ENCODE measurements at places on chromosomes 4 and X. TPM values are rescaled to one million over a fixed set of nuclear protein-coding genes. Genes with fewer than 3 reads are reported as not detected.
A peak's percentile ranks its signal among the peaks of the same experiment; 100 is the strongest.

Gene TRIM60
- polyA plus RNA-seq = not detected

Gene FAM149A
- polyA plus RNA-seq = 6.8 TPM

Gene PAK3
- polyA plus RNA-seq = under 0.01 TPM

Gene MAGEB1
- polyA plus RNA-seq = not detected

Gene PCDH18
- polyA plus RNA-seq = 1.4 TPM

Gene H2BW2
- not detected for polyA plus RNA-seq

Gene RNF175
- polyA plus RNA-seq = not detected

Gene TRPC3
- polyA plus RNA-seq = 0.72 TPM

Gene UNC5C
- polyA plus RNA-seq = not detected

Gene CT45A2
- not detected for polyA plus RNA-seq

Gene AFM
- 4.3 TPM for polyA plus RNA-seq

DNA sequence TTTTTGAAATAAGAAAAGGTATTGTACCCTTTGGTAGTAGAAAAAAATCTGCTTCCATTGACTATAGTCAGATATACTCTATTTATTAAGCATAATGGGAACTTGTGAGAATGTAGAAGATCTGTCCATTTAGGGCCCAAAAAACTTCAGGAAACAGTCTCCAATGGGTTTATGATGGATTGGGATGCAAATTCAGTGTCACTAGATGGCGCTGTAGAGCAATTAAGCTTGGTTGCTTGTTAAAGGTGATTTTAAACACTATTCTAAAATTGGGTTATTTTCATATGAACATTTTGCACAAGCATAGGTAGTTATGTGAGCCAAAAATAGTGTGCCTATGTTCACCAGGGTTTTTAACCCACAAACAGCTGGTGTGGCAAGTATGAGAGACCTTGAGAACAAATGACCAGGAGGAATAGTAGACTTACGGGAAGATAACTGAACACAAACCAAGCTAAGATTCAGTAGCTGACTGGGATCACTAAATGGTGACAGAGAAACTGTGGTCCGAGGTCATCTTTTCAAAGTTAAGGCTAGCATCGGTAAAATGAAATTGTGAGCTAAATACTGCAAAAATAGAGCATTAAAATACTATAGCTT lies 80.3 kb upstream of the LSM6 start:
- DNase-seq = peak; percentile 71

- peak; percentile 28 for DNase-seq
These were observed 109.3 kb downstream of the NFKB1 start for GRCh38 chr4:102610476-102610875.

GRCh38 chrX:21758488-21758887 lies 572 bp upstream of the SMPX start:
- no peak for DNase-seq

- no peak for DNase-seq
These were observed 65.7 kb upstream of the CAMK2D start for GRCh38 chr4:113827285-113827684.

GRCh38 chr4:107743532-107743931 lies 23.5 kb upstream of the PAPSS1 start:
- no peak for DNase-seq

DNA sequence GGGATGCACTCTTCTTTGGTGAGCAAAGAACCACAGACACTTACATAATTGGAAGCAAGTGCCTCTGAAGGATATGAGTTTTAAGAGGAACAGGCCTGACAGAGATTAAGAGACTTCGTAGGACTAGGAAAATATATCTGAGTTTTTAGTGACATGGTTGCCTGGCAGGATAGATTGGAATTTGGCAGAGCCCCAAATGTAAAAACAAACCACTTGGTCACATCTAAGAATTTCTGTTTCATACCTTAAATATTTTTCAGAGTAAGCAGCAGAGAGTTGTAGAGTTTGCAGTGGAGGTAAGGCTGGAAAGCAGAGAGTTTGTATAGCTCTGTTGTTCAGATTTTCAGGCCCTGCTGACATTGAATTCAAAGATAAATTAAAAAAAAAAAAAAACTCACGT lies 150.1 kb upstream of the MAGEB2 start:
- DNase-seq = no peak

GRCh38 chr4:94341481-94342370 lies 910 bp downstream of the HPGDS start:
- no peak for DNase-seq

DNA sequence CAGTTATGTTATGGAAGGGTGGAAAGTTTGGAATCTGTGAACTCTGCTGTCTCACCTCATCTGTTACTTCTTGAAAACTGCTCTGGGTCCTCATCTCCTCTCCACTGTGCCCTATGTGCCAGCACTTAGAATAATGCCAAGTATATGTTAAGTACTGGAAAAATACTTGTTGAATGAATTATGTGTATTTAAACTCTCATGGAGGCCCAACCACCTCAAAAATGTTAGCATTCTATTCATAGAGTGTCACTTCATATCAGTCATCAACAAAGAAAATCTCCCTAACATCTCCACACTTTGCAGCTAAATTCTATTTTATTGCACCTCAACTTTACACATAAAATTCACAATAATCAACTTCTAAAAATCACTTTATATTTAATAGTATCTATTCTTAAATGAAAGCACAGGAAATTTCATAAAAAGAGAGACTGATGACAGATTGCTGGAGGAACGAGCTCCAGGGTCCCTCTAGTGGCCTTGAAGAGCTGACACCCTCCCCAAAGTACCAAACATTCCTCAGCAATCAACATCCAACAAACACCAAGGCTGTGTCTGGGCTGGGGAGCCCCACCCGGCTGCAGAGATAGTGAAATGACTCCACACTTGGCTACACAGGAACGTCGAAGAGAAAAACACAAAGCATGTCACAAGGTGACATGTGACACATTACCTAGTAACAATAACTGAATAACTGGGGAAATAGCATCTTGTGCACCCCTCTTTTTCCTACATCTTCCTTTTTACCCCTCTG lies 45.8 kb downstream of the SLC39A8 start:
- peak; percentile 18 for DNase-seq

DNA sequence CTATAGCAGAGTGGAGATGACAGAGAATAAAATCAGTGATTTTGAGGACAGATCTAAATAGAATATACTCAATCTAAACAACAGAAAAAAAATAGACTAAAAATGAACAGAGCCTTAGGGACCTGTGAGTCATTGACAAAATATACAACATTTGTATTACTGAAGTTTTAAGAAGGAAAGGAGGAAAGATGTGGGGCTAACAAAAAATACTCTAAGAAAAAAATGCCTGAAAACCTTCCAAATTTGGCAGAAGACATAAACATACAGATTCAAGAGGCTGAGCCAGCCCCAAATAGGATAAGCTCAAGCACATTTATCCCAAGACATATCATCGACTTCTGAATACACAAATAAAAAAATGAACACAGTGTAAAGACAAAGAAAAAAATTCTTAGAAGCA lies 123.6 kb upstream of the INTU start:
- DNase-seq = no peak

DNA sequence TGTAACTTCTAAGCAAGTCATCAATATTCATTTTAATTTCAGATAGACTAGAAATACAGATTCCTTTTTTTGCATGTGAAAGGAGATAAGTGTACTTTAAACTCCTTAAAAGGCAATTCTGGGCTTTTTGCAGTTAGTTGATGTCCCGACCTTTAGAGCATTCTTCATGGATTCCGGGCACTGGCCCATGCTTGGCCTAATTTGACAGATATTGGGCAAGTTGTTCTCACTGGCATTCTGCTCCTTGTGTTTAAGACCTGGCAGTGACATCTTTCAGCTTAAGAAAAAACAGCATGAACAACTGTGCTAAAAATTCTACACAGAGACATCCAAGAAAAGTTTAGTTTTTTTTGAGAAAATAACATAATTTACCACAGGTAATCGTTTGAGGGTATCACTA lies 1037.2 kb downstream of the PCDH18 start:
- DNase-seq = no peak

DNA sequence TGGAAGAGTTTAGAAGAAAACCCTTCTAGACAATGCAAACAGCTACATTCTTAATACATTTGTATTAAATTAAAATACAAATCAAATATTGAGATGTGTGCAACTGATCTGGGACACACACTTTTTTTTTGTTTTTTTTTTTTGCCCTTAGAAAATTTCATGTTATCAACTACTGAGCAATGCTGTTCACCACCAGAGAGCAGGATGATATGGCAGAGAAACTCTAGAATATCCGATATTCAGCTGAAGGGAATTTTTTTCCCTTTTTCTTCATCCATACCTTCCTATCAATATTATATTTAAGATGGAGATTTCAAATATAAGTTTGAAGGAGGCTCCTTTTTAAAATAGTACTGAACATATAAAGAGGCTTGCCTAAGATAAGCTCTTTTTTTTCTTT lies 1.0 kb downstream of the NDST3 start:
- DNase-seq = no peak

- DNase-seq = no peak
These were observed 54.7 kb downstream of the SMARCAD1 start for GRCh38 chr4:94262163-94263016.

DNA sequence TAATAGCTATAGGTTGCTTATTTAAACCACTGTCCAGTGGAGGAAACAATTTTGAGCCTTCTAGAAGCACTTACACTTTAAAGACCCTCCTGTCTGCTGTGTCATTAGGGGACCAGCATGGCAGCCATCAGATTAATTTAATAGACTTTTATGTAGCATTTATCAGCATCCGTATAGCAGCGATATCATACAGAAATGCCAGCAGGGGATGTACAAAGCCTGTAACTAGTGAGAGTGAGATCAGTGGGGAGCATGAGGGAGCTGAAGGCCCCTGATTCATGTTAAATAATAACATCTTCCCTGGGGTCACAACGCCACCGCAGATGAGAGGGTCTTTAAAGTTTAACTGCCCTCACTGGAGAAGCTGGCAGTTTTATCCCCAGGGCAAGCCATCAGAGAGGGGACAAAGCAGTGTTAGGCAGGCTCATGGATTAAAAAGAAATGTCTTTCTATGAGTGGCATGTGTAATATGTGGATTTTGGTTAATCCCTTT lies 144.7 kb downstream of the PDGFRA start:
- DNase-seq = no peak

DNA sequence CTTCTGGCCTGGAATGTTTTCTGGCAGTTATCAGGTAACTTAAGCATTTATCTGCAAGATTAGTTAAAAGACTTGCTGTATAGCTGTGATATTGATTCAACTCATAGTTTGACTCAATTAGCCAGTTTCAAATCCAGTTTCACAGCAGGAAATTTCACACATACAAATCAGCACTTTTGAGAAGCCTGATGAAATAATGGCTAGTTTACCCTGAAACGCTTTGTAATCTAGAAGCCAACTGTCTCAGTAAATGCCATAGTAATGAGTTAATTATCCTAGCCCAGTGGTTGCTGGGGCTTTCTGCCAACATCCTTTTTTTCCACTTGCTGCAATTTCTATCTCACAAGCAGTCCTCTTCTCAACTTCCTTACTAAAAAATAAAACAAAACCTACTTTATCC lies 53.1 kb downstream of the ARHGEF38 start:
- no peak for DNase-seq

GRCh38 chr4:77031544-77031943 lies 44.2 kb downstream of the CCNI start:
- DNase-seq = no peak

GRCh38 chr4:126916626-126917140 lies 716.1 kb upstream of the INTU start:
- no peak for DNase-seq

GRCh38 chr4:188955066-188955465 lies 815.8 kb downstream of the TRIML1 start:
- no peak for DNase-seq

DNA sequence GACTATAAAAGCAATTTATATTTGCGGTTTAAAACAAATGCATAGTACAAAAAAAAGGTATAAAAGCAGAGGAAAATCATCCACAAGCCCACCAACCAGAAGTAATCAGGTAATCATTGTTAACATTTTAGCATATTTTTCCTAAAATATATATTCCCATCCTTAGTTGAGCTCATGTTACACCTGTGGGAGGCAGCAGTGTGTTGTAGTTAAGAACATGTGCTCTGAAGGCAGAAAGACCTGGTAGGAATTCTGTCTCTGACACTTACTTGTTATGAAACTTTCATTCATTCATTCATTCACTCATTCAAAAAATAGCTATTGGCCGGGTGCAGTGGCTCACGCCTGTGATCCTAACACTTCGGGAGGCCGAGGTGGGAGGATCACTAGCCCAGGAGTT lies 15.4 kb upstream of the CDKL5 start:
- peak; percentile 19 for DNase-seq

GRCh38 chrX:84175958-84176357 lies 12.0 kb downstream of the RPS6KA6 start:
- peak; percentile 39 for DNase-seq

GRCh38 chr4:56261027-56261426 lies 126.3 kb downstream of the AASDH start:
- no peak for DNase-seq

DNA sequence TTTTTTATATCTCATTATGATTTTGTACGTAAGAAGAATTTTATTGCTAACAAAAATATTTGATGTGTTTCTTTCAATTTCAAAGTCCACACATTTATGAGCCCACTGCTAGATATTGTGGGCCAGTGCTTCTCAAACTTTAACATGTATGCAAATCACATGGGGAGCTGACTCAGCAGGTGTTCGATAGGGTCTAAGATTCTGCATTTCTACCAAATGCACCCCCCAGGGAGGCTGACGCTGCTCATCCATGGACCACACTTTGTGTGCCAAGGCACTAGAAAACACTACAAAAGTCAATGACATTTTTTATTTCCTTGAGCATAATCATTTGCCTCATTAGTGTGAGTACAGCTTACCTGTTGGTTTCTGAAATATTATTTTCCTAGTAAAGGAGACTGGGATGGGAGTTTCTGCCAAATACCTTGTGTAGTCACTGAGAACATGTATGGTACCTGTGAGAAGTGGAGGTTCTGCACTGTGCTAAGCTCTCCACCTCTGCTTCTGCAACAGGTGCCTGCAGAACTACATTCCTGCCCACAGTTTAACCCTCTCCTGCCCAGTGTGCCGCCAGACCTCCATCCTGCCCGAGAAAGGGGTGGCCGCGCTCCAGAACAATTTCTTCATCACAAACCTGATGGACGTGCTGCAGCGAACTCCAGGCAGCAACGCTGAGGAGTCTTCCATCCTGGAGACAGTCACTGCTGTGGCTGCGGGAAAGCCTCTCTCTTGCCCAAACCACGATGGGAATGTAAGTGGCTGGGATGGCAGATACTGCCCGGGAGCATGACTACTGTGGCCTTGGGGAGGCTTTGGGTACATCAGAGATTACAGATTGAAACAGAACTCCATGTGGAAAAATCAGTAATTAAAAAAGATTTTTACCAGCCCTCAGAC lies 68.9 kb upstream of the MND1 start:
- DNase-seq = no peak

DNA sequence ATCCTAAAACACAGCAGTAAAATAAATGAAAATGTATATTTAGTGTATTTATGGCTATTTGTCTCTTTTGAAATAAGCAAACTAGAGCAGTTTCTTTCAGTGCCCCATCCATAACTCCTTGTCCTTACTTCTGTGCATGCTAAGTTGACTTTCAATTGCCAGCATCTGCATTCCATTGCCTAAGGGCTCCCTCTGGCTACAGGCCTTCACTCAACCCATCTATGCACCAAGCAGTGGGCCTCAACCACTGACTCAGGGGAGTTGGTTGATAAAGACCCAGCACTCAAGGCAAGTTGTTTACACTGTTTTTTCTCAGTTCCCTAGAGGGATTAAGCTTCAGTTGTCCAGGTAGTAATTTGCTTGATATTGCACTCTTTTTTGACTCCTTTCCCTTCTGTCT lies 265.7 kb downstream of the IQCM start:
- peak; percentile 25 for DNase-seq

All from small intestine (tissue), 16 donors.